ENCODE measurements at places on chromosomes 11 and 22.

DNA sequence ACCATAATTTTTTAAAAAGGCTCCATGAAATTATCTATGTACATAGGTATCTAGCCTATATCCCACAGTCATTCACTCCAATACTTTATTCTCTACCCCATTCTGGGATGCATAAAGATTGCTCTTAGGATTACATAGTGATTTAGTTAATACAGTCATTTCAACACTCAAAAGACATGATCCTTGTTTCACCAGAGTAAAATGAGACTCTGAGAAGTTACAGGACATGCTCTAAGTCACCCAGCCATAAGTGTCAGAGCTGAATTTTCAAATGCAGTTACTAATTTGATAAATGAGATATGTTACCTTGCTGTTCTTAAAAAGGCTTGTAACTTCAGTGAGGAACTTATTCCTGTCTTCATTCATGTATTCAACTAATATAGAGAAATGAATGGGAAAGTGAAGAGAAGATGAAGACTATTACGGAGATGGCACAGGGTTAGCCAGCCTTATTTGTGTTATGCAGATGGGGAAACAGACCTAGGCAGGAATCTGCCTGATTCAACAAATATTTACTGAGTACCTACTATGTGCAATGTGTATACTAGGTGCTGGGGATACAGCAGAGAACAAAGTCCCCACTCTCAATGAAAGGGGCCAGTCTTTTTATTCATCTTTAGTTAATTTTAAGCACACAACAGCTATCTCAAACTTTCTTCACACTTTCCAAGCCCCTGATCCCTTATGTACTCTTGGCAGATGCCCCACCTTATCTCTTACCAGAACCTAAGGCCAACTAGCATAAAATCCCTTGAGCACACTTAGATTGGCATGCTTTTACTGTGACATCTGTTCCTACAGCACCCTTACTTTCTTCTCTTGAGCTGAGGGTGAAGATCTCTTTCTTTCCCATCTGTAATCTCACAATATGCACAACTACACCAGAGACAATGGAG lies 21.6 kb downstream of the MAPK1 start:
- no peak for DNase-seq

GRCh38 chr11:86671531-86672006 lies 847 bp downstream of the ME3 start:
- DNase-seq: peak; percentile 26

DNA sequence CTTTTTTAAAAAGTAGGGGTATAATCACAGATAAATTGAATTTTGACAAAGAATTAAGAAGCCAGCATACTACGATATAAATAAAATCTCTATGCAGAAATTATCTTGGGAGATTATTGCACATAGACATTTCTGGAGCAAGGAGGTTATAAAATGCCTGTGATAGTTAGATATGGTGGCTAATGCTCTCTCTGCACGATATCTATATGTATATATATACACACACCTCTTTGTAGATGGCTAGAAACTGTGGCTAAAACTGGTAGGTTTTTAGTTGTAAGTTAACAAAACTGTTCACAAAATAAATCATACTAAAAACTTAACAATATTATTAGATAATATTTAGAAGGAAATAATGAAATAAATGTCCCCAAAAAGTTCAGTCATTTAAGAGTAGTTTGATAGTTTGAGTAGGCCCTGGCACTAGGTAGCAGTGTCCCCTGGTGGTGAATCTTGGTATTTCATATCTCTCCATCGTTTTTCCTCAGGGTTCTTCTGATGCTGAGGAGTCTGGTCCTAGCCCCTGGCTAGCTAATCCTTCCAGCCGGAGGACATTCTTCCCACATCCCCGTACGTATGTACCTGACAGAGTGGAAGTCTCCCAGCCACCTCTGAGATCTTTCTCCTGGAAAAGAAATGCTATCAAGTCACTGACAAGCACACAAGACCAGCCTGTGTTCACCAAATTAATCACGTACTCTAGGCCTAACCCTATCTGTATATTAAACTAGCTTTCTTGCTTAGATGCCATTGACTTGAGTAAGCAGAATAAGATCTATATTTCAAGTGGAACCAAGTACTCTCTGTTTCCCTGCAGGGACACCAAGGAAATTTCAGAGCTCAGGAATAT lies 32.2 kb downstream of the ART5 start:
- peak; percentile 63 for DNase-seq

DNA sequence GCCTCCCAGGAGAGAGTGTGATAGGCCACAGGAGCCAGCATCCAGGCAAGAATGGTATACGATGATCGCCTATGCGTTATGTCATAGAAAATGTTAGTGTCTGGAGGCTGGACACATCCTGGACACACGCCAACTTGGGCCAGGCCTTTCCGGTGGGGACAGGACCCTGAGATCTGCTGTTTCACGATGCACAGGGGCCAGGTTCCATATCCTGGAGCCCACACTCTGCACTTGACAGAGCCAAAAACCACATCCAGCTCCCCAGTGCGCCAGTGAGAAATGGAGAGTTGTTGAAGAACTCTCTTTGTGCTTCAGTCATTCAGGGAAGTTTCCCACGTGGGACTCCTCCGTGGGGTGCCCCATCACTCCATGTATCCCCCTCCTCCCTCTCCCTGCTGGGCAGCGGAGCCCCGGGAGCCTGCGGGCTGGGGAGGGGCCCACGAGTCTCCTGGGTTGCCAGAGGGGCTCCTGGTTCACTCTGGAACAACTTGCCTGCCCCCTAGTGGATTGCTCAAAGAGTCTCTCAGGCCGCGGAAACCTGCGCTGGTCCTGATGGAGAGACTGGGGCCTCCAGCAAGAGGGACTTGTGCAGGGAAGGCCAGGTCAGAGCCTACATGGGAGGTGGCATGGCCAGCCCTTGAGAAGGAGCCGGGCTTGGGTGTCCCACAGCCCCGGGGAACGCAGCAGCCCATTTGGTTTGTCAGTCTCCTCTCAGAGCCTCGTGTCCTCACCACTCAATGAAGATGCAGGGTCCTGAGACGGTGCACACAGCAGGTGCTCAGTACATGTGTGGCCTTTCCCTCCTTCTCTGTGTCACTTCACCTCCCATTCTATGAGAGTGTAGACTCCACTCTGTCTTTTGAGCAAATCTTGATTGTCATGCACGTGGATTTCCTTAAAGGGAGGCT lies 10.2 kb upstream of the LRRC32 start:
- DNase-seq: peak; percentile 86

- peak; percentile 60 for DNase-seq
Measured at GRCh38 chr11:44621140-44621681, 55.7 kb downstream of the CD82 start.

GRCh38 chr11:57778318-57779037 lies 16.9 kb downstream of the CTNND1 start:
- no peak for DNase-seq

DNA sequence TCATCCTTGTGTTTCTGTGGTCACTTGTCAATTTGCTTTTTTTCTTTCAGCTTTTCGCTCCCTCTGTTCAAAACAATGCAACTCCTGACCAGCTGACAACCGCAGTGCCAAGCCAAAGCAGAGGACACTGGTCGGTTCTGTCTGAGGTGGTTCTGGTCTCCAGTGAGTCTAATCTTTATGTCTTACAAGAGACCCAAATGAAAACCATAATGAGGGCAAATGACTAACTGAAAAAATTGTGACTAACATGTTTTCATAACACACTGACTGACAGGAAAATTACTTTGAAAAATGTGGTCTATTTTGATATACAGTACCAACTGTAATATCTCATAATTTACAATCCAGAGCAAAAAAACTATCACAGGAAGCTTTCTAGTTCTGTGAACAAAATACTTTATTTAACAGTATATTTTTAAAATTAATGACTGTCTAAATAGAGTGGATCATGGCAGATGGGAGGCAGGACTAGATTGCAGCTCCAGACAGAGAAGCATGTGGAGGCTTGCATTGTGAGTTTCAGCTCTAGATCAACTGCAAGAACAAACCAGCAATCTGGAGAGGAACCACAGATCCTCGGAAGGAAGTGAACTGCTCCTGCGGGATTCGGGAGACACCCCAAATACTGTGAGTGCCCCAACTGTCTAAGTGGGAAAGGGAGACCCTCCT lies 311.8 kb downstream of the SBF2 start:
- no peak for DNase-seq

- DNase-seq: peak; percentile 69
Measured at GRCh38 chr22:35910003-35910769, 118.4 kb downstream of the RBFOX2 start.

DNA sequence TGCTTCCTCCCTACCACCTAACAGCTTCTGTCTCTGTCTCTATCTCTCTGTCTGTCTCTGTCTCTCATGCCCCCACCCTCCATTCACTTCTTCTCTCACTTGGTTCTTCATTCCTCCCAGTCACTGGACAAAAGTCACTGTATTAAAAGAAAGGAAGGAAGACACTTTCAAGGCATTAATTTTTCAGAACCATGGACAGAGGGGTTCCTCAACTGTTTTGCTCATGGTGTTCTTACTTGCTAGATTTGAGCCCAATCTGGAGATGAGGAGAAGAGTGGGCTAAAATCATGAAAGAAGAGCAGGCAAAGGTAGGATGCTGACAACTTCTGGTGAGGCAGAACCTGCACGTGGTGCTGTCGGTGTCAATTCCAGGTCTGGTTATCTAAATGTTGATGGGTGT lies 116.7 kb upstream of the LARGE1 start:
- DNase-seq: no peak

- no peak for DNase-seq
Measured at GRCh38 chr22:44618400-44618799, 83.6 kb upstream of the PRR5 start.

DNA sequence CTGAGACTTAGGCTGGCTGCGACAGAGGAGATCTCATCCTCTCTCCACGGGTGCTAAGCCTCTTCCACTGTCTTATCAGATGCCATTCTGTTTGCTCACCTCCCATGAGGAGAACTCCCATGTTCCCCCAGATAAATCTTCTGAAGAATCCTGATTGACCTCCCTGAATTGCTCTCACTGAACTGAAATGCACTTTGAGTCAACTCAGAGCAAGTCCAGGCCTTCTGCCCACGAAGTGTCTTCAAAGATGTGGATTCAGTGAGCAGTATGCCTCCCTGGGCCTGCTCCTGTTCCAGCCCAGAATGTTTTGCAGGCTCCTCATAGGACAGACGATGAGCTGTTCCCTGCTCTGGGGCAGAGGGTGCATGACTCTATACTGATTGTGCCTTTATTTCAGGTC lies 17.4 kb downstream of the TUB start:
- no peak for DNase-seq

DNA sequence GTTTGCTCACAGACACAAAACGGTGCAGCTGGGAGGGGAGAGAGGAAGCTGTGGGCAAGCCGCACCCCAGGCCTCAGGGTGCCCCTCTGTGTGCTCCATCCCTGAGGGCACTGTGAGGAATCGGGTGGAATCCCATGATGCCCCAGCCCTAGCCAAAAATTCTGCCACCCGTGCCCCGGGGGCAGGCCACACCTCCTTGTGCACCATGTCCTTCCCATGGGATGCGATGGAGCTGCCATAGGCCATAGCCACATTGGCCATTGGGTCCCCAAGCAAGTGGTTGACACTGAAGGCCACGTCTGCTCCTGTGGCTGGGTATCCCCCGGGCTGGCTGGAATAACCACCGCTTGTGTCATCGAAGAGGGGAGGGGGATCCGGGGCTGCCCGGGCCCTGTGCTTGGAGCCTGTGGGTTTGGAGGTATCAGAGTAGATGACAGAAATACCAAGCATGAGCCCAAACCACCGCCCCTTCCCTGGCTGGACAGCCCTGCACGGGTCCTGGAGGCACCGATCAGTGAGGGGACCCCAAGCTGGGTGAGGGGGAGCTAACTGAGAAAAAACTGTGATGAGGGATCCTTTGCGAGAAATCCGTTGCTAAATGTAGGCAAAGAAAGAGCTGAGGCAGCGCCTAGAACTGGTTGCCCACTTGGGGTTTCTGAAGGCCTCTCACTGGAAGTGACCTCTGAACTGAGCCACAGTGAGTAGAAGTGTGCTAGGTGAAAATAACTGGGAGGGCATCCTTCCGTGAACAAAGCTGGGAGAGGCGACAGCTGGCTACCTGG lies 863 bp downstream of the YIF1A start:
- DNase-seq: no peak

DNA sequence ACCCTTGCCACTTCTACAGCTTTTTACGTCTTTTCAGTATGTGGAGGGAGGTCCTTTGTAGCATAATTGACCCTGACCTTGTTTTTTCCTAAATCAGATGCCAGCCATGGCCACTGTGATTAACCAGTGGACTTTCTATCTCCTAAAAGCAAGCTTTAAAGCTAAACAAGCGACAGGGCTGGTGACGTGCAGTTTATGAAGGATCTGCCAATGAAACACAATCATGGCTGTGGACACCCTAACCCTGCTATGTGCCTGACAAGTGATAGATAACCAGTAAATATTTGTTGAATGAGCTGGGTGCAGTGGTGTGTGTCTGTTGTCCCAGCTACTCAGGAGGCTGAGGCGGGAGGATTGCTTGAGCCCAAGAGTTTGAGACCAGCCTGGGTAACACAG lies 64.2 kb downstream of the LIF start:
- DNase-seq: no peak

GRCh38 chr11:118366287-118366686 lies 6.9 kb downstream of the UBE4A start:
- no peak for DNase-seq

- DNase-seq: no peak
Measured at GRCh38 chr11:31643857-31644256, 134.3 kb downstream of the ELP4 start.

DNA sequence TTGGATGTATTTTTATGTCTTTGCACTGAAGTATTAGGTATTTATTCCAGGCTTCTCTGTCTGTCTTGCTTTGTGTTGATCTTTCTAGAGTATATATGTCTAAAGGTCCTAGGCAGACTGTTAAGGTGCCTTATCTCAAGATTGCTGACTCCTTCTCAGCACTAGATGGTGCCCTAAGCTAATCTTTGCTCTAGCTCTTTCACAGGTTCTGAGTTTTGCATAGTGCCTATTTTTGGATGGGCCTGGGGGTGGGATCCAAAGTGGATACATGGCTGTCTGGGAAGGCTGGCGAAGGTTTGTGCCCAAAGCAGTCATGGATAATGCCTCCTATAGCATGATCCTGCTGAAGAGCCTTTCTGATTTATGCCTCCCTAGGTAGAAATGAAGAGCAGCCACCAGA lies 154.9 kb downstream of the TRPC6 start:
- DNase-seq: no peak

- peak; percentile 44 for DNase-seq
Measured at GRCh38 chr11:130601141-130601540, 152.7 kb downstream of the ADAMTS15 start.

- DNase-seq: no peak
Measured at GRCh38 chr11:77515063-77515462, 41.2 kb upstream of the PAK1 start.
